Forelimb muscle (tissue), 1 donor: ENCODE measurements at places on chromosomes 2 and 18. TPM values are rescaled to one million over a fixed set of nuclear protein-coding genes. Genes with fewer than 3 reads are reported as not detected.

DNA sequence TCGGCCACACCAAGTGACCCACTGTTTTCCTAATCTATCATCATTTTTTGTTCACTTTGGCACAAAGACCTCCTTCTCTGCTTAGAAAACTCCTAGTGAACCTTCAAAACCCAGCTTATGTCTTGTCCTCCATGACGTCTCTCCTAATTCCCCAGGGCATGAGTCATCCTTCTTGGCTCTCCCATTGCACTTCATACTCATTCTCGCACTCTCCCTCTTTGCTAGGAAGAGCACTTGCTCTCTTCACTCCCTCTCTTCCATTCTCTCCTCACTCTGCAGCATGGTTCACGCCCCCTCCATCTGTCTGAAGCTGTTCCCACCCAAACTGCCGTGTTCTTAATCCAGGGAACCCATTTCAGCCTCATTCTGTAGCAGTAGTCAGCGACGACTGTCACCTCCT, 103.9 kb downstream of the MRO start:
- DNase-seq = no peak

- no peak for DNase-seq
These were observed 46.1 kb upstream of the MGAT4A start for GRCh38 chr2:98777076-98777475.

DNA sequence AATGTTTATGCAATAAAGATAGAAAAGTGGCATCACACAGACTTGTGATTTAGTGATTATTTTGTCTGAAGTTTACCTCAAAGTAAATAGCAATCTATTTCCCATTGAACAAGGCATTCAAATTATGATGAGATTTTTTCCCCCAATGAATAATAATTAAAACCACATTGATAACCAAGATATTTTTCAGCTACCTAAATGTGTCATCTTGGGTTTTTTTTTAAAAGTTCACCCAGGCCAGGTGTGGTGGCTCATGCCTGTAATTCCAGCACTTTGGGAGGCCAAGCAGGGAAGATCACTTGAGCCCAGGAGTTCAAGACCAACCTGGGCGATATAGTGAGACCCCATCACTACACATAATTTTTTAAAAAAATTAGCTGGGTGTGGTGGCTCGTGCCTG, 27.0 kb downstream of the MYOM1 start:
- DNase-seq = no peak

DNA sequence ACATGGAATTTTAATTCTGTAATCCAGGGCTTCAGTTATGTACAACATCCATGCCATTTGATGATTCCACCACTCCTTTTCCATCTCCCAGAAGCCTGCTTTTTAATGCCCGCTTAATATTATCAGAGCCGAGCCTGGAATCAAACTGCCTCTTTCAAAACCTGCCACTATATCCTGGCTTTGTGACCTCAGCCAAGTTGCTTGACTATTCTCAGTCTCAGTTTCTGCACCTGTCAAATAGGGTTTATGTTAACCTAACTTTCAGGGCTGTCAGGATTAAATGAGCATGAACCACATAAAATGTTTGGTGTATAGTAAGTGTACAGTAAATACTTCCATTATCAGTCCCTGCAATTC, 108.7 kb downstream of the XRCC5 start:
- no peak for DNase-seq

- DNase-seq = no peak
These were observed 154.5 kb upstream of the LRRTM1 start for GRCh38 chr2:80459028-80459427.

DNA sequence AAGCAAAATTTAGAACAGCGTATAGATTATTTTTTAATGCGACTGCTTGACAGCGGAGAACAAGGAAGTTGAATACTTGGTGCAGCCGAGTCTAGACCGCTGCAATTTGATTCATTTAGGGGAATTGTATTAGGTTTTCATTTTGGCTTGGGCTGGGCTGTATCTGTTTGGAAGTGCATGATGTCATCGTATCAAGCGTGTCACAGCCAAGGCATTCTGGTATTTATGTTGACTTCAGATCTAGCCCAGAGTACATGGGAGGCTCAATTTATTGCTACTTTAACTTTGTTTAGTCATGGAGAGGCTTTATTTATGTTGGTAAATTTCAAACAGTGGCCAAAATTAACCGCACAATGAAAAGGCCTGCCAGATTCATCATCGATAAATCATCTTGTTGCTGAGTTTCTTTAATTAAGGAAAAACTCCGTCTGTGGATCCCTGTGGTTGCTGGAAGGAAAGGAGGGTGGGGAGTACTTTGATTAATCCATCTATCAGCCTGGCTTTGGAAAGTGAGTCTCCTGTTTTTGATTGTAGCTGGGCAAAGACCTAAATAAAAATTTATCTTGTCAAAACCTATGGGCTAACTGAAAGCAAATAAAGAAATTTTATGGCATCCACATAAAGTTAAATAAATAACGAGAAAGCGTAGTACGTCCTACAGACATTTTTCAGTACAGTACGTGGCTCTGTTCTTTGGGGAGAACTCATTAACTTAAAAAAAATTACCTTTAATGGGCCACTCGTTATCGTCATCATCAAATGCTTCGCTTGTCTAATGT, 230.4 kb upstream of the SPRED2 start:
- DNase-seq = peak; percentile 40

RAB6C gene
- 0.24 TPM for polyA plus RNA-seq

GRCh38 chr2:65427532-65427931, 4.9 kb downstream of the SPRED2 start:
- DNase-seq = no peak

THAP4 gene
- polyA plus RNA-seq = 42.7 TPM

- no peak for DNase-seq
These were observed 34.7 kb upstream of the MCFD2 start for GRCh38 chr2:46950314-46950713.

DNA sequence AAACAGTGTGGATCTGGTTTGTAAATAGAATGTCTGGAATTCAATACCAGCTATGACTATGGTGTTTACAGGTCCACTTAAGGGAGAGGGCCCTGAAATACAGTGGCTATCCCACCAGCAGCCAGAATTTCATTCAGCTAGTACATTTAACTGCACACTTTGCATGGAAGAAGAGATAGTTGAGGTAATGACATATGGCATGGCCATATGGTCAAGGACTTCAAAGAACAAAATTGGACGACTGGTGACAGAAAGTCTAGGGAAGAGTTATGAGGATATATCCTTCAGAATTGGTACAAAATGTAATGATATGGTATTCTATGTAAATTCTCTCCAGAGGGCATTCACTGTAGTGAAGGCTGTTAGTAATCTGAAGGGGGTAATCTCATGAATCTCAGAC, 105.0 kb downstream of the IKZF2 start:
- no peak for DNase-seq

SPP2 gene
- polyA plus RNA-seq = not detected

RTP5 gene
- 0.08 TPM for polyA plus RNA-seq

DNA sequence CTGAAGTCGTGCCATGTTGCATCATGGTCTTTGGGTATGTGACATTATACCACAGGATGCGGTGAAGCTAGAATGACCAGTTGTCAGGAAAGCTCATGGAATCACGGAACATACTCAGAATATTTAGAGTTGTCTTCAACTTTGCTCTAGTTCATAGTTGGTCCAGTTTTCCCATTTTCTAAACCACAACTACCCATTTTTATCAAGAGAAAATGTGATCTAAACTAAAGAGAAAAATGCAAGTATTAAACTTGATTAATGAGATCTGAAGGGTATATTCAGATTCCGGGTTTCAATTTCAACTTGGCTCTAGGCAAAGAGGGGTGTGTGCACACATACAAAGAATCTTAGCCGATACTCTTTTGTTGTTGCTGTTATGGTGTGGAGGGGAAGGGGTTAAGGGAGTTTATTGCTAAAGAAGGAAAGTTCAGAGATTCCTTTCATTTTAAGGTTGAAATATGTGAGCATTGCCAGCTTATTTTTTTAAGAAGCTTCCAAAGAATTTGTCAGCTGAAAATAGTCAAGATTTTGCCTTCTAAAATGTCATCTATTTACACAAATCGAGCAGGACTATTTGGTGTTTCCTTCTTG, 516.6 kb upstream of the ZEB2 start:
- no peak for DNase-seq

GRCh38 chr2:180761224-180761623, 219.2 kb upstream of the UBE2E3 start:
- DNase-seq = no peak

GRCh38 chr2:152537081-152537651, 180.1 kb downstream of the PRPF40A start:
- DNase-seq = peak; percentile 38
